SK-N-SH treated with all-trans-retinoic acid at 6 μM for 48 hours (cell line): ENCODE measurements at places on chromosomes 4 and X.

DNA sequence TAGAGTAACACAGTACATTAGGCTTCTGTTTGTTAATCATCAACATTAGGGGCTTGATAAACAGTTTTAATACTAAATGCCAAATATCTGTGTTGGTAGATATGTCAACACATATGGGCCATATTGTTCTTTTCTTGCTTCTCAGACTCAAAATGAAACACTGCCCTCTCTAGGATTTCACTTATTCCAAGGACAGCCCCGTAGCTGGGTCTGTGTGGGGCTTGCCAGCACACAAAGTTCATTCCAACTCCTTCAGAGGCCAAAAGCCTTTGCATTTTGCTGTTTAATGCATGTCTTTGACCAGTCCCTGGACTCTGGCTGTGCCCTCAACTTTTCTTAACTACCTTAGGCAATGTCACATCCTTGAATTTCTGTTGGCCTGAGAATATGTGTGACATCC, 102.0 kb upstream of the ZNF827 start:
- peak; percentile 45; the same call in 1 of the 3 replicates for ATAC-seq

DNA sequence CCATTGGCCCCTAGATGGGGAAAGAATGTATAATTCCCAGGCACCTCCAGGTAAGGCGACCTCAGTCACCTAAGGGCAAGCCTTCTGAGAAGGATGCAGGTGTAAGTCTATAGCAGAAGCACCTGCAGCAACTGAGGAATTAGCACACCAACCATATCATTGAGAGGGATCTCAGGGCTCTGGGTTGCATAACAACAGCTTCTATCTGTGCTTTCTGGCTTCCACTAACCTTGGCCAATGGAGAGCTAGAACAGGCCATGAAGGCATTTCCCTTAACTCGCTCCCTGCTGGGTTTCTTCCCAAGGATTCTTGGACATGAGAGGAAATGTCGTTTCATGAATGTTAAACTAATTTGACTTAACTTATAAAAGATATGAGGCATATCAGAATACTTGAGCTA, 177.8 kb upstream of the GK2 start:
- ATAC-seq, result no peak

GRCh38 chr4:145730026-145730425, 50.1 kb downstream of the C4orf51 start:
- ATAC-seq, result no peak

DNA sequence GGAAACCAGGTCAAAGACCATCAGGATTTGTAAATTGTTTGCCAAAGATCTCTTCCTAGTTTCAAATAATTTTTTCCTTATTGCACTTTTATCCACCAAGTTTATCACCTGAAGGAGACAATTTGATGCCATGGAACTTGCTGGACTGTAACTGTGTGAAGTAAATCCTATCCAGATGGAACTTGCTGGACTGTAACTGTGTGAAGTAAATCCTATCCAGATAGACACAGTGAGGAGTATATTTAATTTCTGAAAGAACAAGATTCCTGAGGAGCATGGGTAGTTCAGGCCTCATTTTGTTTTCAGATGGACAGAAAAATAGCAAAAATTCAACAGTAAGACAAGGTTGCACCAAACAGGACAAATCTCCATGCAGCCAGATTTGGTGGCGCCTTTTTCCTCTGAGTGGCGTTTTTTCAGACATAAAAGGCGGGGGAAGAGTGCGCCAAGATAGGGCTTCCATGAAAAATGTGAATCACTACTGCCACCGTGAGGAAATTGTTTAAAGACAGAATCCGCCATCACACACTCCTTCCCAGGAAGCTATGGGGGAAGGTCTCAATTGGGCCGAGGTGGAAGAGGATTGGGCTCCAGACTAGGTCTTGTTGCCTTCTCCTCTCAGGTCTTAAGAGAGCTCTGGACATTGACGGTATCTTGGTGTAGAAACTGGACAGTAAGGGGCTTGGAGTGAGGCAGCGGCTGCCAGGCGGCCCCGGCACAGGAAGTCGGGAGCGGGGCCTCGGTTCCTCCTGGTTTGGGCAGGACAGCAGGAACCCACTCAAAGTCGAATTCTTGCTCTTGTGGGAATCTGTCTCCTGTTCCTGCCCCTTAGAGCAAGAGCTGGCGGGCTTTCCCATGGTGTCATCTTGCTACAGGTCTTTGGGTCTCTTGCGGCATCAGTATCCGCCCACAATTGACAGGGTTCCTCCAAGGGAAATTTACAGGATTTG, 234.7 kb downstream of the OR13H1 start:
- ATAC-seq, result peak; percentile 87

- ATAC-seq, result no peak
These were observed 142.4 kb upstream of the FGF13 start for GRCh38 chrX:138853936-138854335.

DNA sequence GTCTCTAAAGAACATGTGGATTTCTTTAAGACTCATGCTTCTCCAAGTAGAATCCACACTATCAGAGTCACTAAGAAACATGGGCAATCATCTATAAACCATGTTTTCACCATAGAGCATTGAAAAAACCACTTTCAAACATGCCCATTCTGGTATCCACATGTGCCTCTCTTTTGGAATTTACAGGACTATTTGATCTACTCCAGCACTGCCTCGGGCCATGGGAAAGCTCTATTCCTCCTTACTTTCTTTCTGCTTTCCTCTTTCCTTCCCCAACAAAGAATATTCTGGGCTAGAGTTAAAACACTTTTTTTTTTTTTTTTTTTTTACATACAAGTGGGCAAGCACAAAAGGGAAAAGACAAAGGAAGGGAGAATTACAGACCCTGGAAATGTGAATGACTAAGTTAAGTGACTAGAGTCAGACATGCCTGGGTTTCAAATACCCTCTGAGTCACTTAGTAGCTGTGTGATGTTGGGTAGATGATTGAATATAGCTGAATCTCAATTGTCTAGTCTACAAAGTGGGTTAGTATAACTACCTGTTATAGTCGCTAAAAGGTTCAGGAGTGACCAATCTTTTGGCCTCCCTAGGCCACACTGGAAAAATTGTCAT, 847.7 kb upstream of the INTU start:
- ATAC-seq, result no peak

GRCh38 chr4:76539979-76540378, 105.0 kb downstream of the SHROOM3 start:
- ATAC-seq, result no peak

DNA sequence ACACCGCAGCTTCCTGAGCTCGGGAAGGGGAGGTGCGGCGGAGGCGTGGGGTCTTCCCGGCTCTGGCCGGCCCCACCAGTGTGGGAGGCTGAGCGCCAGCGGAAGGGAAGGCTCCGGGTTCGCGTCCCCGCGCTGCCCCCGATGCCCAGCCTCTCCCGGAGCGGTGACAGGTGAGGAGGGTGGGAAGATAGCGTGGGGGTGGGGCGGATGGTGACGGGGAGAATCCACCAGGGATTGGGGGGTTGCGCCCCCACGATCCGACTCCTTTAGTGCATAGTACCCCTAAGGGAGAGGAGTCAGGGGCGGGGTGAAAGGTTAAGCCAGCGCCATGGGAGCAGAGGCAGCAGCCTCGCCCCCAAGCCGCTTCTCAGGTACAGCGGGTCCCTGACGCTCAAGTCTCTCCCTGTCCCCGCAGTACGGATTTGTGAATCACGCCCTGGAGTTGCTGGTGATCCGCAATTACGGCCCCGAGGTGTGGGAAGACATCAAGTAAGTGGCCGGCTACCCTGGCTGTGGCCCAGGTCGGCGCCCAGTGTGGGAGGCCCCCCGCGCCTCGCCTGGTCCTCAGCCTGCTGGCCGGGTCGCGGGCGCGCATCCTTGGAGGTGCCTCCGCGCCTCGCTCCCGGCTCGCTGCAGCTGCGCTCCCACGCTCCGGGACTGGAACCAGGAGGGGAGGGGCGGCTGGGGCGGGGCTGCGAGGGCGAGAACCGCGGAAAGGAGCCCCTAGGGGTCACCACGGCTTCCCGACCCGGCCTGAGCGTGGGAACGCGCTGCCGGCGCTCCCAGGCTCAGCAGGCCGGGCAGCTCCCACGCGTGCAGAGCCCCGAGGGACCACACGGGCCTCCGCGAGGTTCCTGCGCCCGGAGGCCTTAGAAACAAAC, 791 bp downstream of the GUCY1B1 start:
- peak; percentile 45 for ATAC-seq

DNA sequence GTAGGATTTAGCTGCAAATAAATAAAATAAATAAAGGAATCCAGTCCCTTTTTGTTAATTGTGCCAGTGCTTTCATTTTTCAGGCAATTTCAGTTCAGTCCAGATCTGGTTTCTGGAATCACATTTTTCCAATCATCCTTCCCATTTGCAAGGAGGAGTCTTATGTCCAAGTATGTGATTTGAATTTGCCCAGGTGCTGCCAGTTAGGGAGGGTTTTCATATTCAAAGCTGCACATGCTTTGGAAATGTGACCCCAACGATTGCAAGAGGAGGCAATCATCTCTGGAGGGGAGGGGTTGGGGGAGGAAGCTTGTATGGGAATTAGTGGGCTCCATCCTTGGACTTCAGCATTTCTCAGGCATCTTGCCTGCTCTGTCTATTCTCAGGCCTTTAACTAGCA, 4.4 kb downstream of the PLAC1 start:
- ATAC-seq, result peak; percentile 48; the same call in 2 of the 3 replicates

GRCh38 chrX:64229154-64229553, 1.3 kb downstream of the ASB12 start:
- ATAC-seq, result no peak

DNA sequence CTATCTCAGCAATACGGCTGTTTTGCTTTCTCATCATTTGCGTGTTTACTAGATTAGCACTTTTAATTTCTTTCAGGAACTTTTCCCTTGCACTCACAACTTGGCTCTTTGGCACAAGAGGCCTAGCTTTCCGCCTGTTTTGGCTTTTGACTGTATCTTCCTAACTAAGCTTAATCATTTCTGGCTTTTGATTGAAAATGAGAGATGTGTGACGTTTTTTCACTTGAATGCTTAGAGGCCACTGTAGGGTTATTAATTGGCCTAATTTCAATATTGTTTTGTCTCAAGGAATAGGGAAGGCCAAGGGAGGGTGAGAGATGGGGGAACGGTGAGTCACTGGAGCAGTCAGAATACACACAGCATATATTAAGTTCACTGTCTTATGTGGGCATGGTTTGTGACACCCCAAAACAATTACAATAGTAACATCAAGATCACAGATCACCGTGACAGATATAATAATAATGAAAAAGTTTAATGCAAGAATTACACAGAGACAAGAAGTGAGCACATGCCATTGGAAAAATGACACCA, 27.3 kb downstream of the MND1 start:
- ATAC-seq, result no peak

DNA sequence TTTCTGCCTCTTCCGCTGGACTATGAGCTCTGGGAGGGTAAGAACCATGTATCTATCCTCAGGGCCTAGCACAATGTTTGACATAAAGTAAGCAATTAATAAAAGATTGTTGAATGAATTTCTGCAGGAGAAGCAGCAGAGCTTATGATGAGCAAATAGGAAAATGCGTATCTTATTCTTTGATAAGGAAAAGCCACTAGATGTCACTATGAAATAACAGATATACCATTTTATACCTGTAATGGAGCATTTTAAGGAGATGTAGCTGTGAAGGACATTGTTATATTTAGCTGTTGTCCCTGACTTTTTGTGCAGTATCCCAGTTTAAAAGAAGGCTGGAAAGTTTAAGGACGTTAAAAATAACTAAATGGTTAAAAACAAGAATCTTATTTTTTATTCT, 147.2 kb upstream of the MBNL3 start:
- ATAC-seq, result peak; percentile 53; the same call in 1 of the 3 replicates

GRCh38 chr4:160611181-160611580, 1508.3 kb downstream of the RAPGEF2 start:
- no peak for ATAC-seq

- no peak for ATAC-seq
These were observed 324.5 kb upstream of the RPS6KA3 start for GRCh38 chrX:20591246-20591645.

GRCh38 chr4:123350191-123350544, 46.4 kb upstream of the SPRY1 start:
- no peak for ATAC-seq

- ATAC-seq, result no peak
These were observed 35.7 kb downstream of the APOO start for GRCh38 chrX:23871905-23872546.

DNA sequence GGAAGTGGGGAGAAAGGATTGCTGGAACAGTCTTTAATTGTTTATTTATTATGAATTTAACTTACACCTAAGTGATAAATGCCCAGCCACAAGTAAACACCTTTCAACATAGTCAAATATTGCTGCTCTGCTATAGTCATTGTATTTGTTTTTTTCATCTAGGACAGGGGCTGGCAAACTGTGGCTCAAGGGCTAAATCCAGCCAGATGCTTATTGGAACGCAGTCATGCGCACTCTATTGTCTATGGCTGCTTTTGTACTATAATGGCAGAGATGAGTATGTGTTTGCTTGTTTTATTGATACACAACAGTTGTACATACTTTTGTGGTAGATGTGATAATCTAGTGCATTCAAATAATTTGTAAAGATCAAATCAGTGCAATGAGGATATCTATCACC, 95.3 kb downstream of the ZAR1 start:
- ATAC-seq, result no peak

- no peak for ATAC-seq
These were observed 242.7 kb upstream of the WDFY3 start for GRCh38 chr4:85209161-85209560.

DNA sequence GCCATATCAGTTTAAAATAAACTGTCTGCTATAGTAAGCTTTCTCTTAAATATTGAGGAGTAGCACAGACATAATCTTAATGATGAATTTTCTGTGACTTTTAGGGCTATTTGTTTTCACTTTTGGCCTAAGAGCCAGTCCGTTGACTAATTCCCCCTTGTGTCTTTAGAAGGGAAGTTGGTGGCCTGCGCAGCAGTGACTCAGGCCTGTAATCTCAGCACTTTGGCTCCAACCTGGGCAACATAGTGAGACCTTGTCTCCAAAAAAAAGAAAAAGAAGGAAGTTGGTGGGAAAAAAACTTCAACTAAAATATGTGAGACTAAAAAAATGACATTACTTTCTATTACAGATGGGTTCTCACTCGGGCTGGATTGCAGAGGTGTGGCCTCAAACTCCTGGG, 3.4 kb downstream of the NCAPG start:
- ATAC-seq, result no peak
